Stimulated activated CD8-positive, alpha-beta memory T cell treated with anti-CD3 and anti-CD28 coated beads, Interleukin-2, amount 100 ng/mL, for 48 hours (primary cell): ENCODE measurements at places on chromosomes 3 and 15.

- DNase-seq: no peak
These were observed 37.6 kb upstream of the EPHA6 start for GRCh38 chr3:96776818-96777217.

DNA sequence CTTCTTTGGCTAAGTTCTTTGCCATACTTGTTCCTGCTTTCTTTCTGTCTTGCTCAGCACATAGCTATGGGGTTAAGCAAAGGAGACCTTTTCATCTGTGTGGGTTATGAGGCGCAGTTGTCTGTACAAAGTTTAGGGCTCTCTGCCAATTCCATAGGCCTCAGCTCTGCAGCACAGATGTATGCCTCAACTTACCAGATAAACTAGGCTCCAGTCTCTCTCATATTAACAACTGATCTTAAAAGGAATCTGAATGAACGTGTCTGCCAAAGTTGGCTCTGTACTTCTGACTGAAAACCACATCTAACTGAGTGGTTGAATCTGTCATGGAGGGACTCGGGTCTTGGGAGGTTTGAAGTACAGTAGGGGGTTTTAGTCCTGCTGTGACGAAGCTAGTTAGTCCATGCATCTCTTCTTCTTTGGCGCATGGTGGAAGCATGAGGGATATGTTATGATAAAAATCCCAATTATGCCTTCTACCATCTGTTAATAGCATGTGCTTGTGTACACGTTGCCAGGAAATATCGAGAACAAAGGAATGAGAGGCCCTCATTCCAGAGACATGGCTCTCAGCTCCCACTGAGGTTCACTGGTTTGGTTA lies 114.6 kb upstream of the TSC22D2 start:
- no peak for DNase-seq

- DNase-seq: no peak
These were observed 884 bp upstream of the KNL1 start for GRCh38 chr15:40593165-40593564.

- DNase-seq: no peak
These were observed 57.2 kb upstream of the UTS2B start for GRCh38 chr3:191387441-191388077.

DNA sequence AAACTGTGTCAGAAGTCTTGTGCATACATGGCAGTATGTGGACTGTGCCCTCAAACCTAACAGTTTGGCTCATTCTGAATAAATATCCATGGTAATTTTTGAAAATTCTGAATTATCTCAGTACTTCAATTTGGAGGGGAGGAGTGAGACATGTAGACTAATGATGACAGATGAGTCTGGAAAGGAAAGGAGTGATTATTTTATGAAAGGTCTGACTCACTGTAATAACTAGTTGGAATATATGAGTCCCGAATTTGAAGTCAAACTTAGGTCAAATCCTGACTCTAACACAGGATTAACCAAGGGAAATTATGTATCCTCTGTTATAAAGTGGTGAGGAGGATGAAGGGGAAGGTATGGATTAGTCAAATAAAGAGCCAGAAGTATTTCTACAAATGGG lies 38.6 kb downstream of the SUCNR1 start:
- DNase-seq: no peak

DNA sequence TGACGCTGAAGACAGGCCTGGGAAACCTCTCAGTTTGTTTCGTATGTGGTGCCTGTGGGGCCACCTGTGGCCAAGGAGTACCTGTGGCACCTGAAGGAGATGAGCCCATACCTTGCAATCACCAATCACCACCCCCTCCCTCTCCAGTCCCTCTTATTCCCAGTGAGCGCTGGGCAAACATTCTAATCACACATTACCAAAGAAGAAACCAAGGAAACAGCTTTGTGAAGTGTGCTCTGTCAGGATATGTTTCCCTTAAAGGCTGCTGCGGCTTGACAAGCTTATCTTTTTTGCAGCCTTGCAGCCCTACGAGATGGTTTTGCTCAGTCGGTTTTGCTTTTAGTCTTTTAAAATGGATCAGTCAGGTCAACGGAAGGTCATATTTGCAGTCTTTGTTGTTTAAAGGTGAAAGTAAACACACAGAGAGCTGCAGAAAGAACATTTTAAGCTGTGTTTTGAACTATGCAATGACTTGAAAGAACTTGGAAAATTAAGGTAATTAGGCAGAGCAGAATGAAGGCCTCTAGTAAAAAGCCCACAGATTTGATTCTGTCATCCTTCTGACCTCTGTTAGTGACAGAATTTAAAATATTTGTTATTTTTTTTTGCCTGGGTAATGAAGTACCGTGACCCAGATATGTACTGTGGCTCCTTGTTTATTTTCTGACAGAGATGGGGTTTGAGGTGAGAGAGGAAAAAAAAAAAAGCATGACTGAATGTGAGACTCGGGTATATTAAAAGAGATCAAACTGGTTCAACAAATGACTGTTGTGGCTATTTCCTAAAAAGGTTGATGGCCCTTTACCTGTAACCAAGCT lies 461.4 kb downstream of the NSUN3 start:
- DNase-seq: no peak

GRCh38 chr3:120742849-120743365 lies 363 bp downstream of the GTF2E1 start:
- peak; percentile 7 for DNase-seq

DNA sequence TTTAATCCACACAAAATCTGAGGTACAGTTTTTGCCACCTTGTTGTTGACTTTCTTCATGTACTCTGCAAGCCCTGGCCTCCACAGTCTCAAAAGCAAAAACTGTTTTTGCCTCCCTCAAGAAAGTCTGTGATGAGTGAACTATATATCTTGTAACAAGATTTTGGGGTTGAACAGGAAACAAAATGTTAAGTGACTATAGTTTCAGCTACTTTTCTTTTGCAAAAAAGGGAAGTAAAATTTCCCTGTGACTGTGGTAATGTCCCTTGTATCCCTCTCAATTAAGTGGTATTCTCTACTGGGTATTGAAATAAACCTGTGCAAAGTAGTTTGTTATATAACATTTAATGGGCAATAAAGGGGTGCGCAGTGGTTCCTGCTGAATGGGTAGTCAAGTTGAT lies 21.3 kb upstream of the SCAANT1 start:
- DNase-seq: no peak

DNA sequence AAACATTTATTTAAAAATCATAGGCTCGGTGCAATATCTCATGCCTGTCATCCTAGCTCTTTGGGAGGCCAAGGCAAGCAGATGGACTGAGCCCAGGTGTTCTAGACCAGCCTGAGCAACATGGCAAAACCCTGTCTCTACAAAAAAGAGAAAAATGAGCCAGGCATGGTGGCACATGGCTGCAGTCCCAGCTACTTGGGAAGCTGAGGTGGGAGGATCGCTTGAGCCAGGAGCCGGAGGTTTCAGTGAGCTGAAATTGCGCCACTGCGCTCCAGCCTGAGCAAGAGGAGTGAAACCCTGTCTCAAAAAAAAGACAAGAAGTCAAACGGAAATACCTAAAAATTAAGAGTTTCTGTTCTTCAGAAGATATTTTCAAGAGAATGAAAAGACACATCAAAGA lies 122.3 kb downstream of the RSL24D1 start:
- DNase-seq: no peak

DNA sequence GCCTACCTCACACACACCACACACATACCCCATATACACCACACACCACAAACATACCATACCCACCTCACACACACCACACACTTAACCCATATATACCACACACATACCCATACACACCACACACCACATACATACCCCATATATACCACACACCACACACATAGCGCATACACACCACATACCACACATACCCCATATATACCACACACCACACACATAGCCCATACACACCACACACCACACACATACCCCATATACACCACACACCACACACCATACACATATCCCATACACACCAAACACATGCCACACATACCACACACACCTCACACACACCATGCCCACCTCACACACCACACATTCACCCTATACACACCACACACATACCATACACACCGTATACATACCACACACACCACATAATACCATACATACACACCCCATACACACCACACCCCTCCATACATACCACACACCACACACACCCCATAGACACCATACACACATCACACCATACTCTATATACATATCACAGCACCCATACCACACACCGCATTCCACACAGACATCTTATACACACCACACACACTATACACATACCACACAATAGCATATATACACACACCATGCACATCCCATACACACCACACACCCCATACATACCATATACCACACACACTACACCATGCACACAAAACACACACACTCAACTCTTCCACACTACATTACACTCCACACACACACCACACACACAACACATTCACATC lies 29.5 kb downstream of the APBA2 start:
- no peak for DNase-seq

- DNase-seq: no peak
These were observed 52.7 kb upstream of the SPTSSB start for GRCh38 chr3:161423911-161424522.

- DNase-seq: no peak
These were observed 6.2 kb downstream of the CILP start for GRCh38 chr15:65204931-65205660.
